ENCODE measurements at places on chromosomes 2 and 18.

DNA sequence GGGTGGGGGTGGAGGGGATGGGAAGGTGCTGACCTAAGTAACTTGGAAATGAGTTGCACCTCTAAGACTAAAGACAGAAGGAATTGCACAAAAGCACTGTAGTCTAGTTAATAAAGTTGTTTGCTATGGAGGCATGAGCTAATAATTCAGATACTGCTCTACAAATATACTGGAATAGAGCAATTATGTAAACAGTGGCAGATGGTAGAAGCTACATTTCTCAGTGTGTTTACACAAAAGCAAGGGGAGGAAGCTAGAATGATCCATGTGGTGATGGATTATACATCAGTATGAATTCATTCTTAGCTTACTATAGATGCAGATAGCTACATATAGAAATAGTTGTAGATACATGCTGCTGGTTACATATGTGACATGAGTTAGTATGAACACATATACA is 27.6 kb upstream of the UBE2F start:
- DNase-seq = no peak

GRCh38 chr2:215431290-215431689 is 4.6 kb downstream of the FN1 start:
- DNase-seq = no peak

DNA sequence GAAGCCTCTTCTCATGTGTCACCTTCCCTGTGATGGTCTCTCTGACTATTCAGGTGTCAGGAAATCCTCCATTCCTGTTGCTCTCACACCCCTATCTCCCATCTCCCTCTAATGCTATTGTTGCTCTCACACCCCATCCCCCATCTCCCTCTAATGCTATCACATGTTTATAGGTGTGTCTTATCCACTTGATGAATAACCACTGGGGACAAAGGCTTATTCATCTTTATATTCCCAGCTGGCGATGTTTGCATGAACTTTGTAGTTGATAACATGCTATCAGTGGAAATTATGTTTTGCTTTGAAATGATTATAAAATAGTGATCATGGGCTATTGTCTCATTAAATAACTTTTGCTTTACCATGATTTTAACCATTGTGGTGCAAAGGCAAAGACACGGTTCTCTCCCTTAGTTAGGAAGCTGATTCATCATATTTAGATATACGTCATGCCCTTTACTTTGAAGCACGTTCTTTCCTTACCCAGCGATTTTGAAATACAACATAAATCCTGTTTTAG is 220.5 kb downstream of the PMAIP1 start:
- DNase-seq = no peak

DNA sequence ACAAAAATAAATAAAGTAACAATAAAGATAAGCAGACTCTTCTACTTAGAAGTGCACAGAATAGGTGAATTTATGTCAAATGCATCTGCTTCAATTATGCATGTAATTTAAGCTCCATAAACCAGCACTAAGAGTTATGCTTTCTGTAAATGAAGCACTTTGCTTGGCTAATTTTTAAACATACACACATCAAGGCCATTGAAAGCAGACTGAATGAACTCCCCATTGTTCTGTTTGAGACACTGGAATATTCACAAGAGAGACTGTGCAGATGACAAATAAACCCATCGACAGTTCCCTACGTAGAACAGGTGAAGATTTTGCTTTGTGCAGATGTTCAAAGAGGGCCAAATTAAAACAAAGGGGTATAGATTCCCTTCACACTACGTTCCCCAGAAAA is 133.4 kb downstream of the PID1 start:
- DNase-seq = no peak

GRCh38 chr2:211434773-211435172 is 878.4 kb downstream of the CPS1 start:
- no peak for DNase-seq
